Renal pelvis (tissue), 12 donors: ENCODE measurements at places on chromosomes 2 and 18. TPM values are rescaled to one million over a fixed set of nuclear protein-coding genes. Genes with fewer than 3 reads are reported as not detected.

The LYPD6B gene
- polyA plus RNA-seq, result 30.4 TPM

GRCh38 chr2:119546447-119546767 is 2.2 kb downstream of the CFAP221 start:
- DNase-seq, result no peak

- no peak for DNase-seq
Measured at GRCh38 chr2:86025229-86025820, 80.4 kb downstream of the POLR1A start.

DNA sequence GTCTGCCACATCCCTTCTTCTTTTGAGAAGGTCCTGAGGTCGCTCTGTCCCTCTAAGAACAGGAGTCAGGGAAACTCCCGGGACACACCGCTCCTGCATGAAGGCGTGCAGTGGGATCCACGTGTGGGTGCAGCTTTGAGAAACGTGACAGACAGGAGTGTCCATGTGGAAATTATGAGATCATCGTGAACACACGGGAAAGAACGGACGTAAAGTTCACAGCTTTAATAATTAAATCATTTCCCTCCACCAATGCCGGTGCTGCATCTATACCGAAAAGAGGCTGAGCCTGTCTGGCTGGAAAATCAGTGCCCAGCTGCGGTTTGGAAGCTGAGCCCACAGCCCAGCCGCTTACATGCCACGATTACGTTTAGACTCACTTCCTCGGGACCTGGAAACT is 372.4 kb upstream of the SALL3 start:
- no peak for DNase-seq

The EFEMP1 gene
- polyA plus RNA-seq, result 96.4 TPM

DNA sequence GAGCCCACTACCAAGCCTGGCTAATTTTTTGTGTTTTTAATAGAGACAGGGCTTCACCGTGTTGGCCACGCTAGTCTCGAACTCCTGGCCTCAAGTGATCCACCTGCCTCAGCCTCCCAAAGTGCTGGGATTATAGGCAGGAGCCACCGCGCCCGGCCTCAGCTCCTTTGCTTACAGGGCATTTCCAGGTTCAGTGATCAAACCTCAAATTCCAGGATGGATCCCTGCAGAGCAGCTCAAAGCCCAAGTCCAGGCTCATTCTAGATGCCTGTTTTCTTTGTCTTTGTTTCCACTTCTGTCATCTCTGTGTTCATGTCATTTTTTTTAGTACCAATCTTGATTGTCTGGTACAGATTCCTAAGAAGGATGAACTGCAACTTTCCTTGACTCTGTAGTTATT is 41.9 kb downstream of the TNFRSF11A start:
- no peak for DNase-seq

GRCh38 chr2:190947141-190947540 is 66.5 kb downstream of the GLS start:
- peak; percentile 28 for DNase-seq

DNA sequence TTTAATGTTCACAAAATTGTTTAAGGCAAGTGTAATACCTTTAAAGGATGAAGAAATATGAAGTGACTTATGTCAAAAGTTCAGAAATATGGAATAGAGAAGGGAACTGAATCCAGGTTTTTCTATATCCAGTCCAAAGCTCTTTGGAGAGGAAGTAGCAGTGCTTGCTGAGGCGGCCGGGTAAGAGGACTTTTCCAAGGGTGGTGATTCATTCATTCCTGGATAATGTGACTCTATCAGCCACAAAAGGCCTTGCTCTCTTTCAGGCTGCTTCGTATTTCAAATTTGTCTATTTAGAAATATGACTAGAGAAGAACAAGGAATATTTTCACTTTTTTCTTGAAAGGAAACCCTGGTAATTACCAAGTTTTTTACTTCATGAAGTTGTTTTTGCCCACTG is 830.1 kb upstream of the ZEB2 start:
- no peak for DNase-seq

The DYNAP gene
- polyA plus RNA-seq, result 0.12 TPM
